ENCODE measurements at places on chromosomes 3 and 15.

DNA sequence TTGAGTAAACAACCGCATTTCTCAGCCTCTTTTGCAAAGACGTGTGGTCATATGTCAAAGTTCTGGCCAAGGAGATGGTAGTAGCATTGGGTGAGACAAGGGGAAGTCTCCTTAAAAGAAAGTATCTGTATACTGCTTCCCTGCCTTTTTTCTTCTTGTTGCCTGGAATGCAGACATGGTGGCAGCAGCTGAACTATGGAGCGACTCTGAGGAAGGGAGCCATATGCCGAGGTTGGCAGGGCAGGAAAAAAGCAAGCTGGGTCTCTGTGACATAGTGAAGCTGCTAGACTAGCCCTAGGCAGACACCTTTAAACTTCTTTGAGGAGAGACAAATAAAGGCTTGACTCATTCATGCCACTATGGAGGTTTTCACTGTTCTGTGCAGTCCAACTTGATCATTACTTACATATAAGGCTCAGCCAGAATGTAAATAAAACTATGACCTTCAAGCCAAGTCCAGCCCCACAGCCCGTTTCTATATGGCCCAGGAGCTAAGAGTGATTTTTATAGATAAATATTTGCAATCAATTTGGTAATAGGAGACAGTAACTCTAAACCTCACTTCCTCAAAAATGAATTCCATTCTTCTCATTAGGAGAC, 30.6 kb upstream of the PRICKLE2 start:
- DNase-seq: no peak

- DNase-seq: no peak
Observed at GRCh38 chr15:43325039-43325684, 5.2 kb downstream of the LCMT2 start.

DNA sequence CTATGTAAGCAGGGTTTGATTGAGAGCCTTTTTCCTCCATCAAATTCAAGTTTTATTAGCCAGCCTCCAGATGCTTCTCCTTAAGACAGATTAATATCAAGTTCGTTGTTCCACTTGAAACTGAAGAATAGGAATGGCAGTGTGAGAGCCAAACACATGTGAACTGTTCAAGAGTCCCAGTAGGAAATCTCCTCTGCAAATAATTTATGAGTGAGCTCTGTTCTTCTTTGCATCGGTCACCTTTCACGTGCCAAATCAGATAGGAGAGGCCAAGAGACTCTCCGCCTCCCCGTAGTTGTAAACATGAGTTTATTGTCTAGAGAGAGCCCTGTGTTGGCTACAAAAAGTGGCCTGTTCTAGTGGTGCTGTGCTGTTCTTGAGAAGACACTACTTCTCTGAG, 372.1 kb upstream of the NR2F2 start:
- no peak for DNase-seq

DNA sequence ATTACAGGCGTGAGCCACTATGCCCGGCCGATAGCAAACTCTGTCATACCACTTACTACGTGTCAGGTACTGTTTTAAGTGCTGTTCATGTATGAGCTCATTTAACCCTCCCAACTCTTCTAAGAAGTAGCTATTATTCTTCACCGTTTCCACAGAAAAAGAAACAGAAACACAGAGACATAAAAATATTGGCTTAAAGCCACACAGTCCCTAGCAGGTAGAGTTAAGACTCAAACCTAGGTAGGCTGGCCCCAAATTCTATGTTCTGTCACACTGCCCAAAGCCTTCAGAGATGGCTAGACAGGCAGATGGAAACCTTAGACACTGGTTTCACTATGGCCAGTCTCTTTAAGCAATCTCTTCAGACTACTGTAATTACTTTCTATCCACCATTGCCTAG, 149.8 kb upstream of the KCNMB2 start:
- no peak for DNase-seq

- DNase-seq: no peak
Observed at GRCh38 chr3:187484547-187485295, 116.5 kb downstream of the RTP4 start.

- no peak for DNase-seq
Observed at GRCh38 chr15:32098033-32098432, 67.7 kb downstream of the CHRNA7 start.

DNA sequence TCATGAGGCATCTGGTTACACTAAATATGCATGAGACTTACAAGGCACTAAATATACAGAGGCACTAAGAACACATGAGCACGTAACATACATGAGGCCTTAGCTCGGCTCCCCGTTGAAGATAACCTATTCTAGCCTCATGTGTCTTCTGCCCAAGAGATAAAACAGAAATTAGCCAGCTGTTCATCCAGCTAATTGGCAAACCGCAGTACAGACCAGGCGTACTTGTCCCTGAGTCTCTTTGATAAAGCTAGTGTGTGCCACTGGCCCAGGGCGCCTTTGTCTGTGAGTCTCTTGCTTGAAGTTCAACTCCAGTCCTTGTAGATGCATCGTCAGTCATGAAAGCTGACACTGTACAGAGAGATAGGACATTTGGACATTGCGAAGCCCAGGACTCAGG, 121.9 kb upstream of the SPATA12 start:
- DNase-seq: no peak

- no peak for DNase-seq
Observed at GRCh38 chr3:58464866-58465265, 27.0 kb upstream of the KCTD6 start.

GRCh38 chr3:59698091-59698490, 648.3 kb upstream of the CFAP20DC start:
- no peak for DNase-seq

DNA sequence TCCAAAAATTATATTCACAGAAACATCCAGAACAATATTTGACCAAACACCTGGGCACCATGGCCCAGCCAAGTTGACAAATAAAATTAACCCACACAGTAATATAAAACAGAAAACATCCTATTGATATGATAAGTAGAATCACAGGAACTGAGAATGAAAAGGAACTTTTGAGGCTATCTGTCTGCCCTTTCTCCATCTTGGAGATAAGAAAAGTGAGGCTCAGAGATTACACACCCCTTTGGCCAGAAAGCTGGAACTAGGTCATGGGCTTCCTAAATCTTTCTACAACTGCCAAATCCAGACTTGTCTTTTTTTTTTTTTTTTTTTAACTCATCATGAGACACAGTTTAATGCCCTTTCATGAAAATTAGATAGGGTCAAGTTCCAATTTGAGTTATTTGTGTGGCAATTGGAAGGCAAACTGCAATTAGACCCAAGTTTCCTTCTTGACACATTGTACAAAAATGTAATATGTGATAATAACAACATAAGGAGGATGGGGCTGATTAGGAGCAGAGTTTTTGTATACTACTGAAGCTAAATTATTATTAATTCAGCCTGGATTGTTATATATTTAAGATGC, 137.2 kb downstream of the RPL22L1 start:
- no peak for DNase-seq

GRCh38 chr3:192794216-192794615, 66.9 kb upstream of the FGF12 start:
- no peak for DNase-seq

- no peak for DNase-seq
Observed at GRCh38 chr3:129415378-129415777, 13.1 kb downstream of the EFCAB12 start.

- no peak for DNase-seq
Observed at GRCh38 chr15:74194572-74195559, 7.7 kb downstream of the STRA6 start.

GRCh38 chr3:53729618-53730017, 116.6 kb downstream of the CHDH start:
- no peak for DNase-seq

Measured in HTR-8/SVneo (cell line).